Glomerular endothelial cell (primary cell): ENCODE measurements at places on chromosomes 1 and 21.

DNA sequence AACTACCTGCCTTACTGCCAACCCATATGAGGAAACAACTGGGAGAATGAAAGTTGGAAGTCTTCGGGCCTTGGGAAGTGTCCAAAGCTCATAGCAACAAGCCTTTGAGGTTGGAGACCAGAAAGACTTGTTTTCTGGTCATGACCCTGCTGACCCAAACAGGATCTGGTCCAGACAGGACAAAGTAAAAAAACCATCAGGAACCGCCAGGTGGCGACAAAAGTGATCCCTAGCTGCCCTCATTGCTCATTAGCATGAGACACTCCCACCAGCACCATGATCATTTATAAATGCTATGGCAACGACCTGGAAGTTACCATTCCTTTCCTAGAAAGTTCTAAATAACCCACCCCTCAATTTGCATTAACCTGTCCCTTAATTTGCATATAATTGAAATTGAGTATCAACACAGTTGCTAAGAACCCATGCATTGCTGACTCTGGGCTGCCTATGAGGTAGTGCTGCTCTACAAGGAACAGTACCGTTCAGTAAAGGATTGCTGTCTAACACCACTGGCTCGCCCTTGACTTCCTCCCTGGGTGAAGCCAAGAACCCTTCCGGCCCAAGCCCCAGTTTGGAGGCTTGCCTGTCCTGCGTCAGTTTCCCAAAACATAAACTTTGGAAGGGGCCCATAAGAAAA, 89.0 kb downstream of the URB2 start:
- DNase-seq: peak; percentile 3

- DNase-seq: no peak
Measured at GRCh38 chr1:97424209-97424608, 496.6 kb downstream of the DPYD start.

DNA sequence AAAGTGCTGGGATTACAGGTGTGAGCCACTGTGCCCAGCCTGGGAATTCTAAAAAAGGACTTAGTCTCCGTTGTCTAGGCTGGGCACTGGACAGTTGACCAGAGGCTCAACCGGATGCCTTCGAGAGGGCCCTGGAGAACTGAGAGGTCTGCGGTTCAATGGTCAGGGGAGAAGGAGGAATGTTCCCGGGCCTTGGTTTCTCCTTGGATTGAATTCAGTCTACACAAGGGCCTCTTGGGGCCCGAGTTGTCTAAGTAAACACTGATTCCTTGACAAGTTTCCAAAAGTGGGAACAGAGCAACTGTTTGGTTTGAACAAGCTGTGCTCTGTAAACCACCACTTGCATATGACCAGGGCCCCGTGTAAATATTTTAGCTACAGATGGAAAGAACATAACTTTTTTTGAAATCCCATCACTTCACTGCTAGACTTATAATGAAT, 29.1 kb upstream of the CAPZB start:
- DNase-seq: no peak

GRCh38 chr1:91511386-91511785, 10.7 kb downstream of the CDC7 start:
- DNase-seq: no peak

- no peak for DNase-seq
Measured at GRCh38 chr21:30479259-30479658, 908 bp downstream of the KRTAP19-1 start.

GRCh38 chr1:184483101-184483683, 96.4 kb downstream of the C1orf21 start:
- no peak for DNase-seq

DNA sequence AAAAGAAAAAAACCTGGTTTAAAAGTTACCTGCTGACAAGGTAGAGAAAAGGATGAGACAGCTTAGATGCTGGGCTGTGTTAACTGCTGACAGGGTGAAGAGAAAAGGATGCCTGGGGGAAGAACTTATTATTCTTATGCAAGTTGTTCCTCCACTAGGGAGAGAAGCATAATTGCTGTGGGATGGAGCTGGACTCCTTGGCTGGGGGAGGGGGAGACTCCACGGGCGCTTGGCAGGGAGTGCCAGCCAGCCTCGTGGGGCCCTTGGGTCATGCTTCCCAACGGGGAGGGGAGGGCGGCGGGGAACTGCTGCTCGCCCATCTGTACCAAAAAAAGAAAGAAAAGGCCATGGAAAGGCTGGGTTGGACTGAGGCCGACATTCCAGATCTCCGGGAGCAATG, 47.2 kb downstream of the SYCP1 start:
- DNase-seq: no peak

DNA sequence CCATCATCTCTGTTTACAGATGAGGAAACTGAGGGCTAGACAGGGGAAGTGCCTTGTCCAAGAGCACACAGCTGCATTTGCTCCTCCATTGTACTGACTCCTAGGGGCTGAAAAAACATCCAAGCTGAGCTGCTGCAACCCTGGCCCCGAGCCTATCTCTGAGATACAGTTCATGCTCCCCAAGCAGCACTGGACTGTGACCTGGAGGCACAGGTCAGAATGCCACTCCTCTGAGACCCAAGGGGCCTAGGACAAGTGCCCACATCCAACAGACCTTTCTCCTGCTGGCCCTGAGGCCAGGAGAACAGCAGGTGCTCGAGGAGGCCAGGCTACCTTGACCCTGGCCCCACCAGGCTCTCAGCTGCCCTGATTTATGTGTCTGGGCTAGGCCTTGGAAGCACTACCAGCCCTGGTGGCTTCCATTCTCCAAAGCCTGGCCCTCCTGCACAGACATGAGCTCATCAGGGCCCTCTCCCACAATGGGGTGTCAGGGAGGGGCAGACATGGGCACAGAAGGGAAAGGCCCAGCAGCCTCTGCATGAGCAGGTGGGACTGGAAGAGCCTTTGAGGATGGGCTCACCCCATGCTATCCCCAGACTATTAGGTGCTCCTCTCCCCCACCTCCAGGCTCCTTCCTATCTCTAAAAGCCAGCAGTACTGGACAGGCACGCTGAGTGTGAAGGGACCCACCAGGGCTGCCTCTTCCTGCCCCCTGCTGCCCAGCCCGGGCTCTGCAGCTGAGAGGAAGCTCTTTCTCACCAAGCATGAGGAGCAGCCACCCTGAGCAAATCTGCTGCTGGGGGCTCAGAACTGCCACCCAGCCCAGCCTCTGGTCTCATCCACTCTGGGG, 18.8 kb downstream of the ADGRB2 start:
- no peak for DNase-seq

DNA sequence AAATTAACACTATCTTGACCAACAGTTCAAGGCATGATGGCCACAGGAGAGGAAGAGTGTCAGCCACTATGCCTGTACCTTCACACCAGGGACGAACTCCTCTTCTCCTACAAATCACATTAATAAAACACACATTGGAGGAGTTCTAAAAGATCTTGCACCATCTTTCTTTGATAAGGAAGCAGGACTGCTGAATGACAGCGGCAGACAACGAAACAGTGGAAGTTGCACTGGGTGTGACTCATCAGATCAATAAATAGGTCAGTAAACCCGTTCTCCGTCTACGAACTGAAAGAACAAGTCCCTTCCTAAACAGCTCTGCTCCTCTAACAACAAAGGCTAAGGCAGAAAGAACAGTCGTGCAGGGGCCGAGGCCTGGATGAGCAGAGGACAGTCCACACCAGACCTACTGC, 23.1 kb downstream of the UBE2G2 start:
- DNase-seq: no peak

DNA sequence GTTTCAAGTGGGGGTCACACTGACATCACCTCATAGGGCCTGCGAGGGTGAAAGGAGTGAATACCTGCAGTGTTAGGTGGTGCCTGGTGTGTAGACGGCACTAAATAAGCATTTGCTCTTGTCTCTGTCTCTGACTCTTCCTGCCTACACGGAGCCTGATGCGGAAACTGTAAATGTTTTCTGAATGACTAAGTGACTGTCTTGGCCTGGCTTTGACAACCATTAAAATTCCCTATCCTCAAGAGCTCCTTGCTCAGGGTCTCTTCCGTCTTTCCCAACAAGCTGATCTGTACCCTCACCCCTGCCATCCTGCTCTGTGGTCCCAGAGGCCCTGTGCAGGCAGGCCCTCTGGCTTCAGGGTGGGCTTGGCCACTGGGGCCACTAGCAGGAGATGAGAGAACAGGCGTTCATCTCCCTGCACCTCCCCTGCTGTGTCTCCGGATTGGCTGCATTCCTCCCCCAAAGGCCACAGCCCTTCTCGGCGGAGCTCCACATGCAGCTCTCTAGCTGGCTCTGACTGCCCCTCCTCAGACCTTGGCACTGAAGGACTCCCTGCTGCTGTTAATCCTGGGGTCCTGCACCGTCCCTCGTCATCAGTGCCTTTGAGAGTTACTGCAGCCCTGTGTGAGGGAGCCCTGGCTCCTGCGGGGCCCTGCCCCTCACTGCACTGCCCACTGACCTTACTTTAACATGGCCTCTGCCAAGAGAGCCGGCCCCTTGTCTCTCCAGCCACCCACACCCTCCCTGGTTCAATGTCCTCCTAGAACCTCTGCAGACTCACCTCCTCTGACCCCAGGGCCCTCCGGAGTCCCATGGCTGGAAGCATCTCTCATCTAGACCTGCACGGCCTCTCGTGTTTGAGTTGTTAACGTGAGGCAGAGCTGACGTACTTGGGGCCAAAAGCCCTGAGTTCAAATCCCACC, 211.1 kb downstream of the MATN1 start:
- no peak for DNase-seq
